ENCODE measurements at places on chromosomes 16 and 17.

- DNase-seq = no peak
These were observed 185.9 kb downstream of the RGS9 start for GRCh38 chr17:65323049-65323448.

DNA sequence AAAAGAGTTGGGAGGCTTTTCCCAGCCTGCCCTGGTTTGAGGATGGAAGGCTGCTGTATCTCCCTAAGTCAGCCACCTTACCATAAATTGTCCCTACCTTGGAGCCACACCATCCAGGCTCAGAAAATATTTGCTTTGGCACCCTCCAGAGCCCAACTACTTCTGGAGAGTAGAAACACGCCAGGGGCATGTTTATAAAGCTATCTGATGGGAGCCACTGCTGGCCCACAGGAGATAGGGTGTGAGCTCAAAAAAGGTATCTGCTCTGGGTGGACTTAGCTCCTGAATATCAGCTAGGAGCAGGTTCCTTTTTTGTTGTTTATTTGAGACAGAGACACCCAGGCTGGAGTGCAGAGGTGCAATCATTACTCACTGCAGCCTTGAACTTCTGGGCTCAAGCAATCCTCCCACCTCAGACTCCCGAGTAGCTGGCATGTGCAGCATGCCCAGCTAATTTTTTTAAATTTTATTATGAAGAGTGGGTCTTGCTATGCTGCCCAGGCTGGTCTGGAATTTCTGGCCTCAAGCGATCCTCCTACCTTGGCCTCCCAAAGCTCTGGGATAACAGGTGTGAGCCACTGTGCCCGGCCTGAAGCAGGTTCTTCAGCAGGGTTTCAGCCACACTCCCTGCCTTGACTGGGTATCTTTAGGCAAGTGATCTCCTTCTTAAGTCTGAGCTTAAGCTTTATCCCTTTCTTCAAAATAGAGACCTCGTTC lies 147.1 kb downstream of the SALL1 start:
- DNase-seq = no peak

GRCh38 chr16:88385831-88386815 lies 3.4 kb downstream of the ZNF469 start:
- DNase-seq = no peak

DNA sequence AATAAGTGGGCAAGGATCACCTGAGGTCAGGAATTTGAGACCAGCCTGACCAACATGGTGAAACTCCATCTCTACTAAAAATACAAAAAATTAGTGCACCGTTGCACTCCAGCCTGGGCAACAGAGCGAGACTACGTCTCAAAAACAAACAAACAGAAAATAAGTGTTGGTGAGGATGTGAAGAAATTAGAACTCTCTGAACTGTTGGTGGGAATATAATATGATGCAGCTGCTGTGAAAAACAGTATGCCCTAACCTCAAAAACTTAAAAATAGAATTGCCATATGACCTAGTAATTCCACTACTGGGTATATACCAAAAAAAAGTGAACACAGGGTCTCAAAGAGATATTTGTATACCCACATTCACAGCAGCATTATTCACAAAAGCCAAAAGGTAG lies 26.1 kb downstream of the GLG1 start:
- DNase-seq = no peak

DNA sequence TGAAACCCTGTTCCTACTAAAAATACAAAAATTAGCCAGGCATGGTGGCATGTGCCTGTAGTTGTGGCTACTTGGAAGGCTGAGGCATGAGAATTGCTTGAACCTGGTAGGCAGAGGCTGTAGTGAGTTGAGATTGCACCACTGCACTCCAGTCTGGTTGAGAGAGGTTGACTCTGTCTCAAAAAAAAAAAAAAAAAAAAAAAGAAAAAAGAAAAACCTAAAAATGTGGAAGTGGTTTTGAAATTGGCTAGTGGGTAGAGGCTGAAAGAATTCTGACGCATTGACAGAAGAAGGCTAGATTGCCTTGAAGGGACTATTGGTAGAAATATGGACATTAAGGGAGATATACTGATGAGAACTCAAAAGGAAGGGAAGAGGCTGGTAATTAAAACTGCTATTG lies 33.6 kb upstream of the CPPED1 start:
- no peak for DNase-seq

DNA sequence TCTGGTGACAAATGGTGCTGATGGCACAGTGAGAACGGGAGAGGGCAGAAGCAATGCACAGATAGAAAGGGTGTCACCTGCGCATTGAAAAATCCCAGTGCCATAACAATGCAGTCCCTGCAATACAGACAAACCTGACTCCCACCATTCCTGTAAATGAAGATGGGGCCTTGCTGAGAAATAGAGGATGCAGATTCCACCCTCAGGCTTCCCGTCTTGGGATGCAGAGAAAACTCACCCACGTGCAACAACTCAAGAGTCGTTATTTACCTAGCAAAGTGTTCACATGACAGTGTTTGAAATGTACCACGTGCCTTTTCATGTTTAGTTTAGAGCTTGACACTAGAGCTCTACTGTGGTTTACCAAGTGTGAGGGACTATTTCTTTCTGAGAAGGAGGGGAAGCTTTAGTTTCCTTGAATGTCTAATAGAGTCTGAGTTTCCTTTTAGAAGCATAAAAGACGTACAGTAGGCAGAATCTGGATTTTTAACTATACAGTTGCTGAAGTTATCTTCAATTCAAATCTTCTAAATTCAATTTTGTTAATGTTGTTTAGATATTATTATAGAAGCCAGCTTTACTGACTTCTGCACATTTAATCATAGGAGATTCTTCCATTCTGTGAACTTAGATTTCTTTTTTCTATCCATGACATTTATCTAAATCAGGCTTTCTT lies 35.6 kb downstream of the WWOX start:
- DNase-seq = no peak

DNA sequence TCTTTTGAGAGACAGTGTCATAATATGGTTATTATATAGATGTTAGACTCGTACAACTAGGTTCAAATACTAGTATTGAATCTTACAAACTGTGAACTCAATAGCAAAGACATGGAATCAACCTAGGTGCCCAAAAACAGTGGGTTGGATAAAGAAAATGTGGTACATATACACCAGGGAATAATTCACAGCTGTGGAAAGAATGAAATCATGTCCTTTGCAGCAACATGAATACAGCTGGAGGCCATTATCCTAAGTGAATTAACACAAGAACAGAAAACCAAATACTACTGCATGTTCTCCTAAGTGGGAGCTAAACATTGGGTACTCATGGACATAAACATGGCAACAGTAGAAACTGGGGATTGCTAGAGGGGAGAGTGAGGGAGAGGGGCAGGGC lies 8.1 kb downstream of the PHKB start:
- no peak for DNase-seq

GRCh38 chr17:7238420-7239090 lies 702 bp downstream of the PHF23 start:
- peak; percentile 40 for DNase-seq

GRCh38 chr17:73971127-73971526 lies 232.4 kb upstream of the RPL38 start:
- DNase-seq = no peak

DNA sequence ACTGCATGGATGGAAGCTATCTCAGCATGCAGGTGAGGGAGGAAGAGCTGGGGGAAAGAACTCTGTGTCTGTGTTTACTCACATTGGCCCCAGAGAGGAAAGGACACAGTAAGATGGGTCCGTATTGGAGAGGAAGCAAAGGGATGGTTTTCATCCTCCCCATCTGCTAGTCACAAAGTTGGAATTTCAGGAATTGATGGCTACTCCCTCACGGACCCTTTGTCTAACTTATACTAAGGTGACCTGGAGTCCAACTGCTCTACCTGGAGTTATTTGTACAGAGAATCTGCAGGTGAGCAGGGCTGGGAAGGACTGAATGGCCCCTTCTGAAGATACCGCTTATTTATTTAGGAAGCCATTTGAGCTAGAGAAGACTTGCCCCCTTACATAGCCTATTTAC lies 55.1 kb downstream of the WNT3 start:
- DNase-seq = no peak

DNA sequence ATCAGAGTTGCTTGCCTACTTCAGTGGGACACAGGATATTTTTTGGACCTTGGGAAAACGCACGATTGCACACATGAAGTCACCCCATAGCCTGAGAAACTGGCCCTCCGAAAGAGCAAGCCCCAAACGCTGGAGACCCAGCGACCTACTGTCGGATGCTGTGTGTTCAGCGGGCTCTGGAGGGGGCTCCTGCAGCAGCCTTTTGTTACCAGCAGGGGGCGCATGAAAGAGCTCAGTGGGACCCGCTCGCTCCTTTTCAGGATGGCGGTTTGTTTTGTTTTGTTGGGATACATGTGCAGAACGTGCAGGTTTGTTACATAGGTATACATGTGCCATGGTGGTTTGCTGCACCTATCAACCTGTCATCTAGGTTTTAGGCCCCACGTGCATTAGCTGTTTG lies 28.4 kb downstream of the MYH3 start:
- DNase-seq = peak; percentile 47

DNA sequence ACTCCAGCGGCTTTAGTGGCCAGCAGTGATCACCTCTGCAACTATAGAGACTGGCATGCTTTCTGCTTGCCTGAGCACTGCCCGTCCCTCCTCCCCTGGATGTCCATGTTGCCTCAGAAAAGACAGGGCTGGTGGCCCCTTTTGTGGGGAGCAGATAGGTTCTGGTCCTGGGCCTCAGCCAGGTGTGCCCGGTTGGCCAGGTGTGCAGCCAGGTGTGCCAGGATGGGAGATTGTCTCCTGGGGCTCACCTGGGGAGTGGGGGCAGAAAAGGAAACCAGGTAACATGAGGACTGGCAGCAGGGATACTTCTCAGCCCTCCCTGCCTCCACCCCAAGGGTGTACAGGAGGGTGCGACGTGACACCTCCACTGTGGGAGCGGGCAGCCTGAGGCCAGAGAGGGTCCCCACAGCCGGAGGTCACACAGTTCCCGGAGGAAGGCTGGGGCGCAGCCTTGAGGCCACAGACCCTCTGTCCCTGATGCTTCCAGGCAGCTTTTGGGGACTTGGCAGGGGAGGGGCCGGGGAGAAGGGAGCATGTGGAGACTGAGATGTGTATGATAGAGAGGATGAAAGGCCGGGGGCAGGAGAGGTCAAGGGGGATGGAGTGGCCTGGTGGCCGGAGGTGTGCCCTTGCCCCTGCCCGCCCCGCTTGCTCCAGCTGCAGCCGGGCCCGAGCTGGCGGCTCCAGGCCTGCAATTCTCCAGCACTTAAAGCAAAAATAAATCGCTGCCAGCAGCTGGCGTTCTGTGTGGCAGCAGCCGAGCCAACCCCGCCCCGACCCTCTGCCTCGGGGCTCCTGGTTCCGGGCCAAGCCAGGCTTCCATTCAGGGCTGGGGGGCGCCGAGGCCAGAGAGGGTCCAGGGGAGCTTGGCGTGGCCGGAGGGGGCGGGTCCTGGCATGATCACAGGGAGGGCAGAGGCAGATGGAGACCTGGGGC lies 6.7 kb downstream of the KCNJ12 start:
- DNase-seq = no peak

GRCh38 chr17:14582996-14583395 lies 282.1 kb downstream of the HS3ST3B1 start:
- no peak for DNase-seq

DNA sequence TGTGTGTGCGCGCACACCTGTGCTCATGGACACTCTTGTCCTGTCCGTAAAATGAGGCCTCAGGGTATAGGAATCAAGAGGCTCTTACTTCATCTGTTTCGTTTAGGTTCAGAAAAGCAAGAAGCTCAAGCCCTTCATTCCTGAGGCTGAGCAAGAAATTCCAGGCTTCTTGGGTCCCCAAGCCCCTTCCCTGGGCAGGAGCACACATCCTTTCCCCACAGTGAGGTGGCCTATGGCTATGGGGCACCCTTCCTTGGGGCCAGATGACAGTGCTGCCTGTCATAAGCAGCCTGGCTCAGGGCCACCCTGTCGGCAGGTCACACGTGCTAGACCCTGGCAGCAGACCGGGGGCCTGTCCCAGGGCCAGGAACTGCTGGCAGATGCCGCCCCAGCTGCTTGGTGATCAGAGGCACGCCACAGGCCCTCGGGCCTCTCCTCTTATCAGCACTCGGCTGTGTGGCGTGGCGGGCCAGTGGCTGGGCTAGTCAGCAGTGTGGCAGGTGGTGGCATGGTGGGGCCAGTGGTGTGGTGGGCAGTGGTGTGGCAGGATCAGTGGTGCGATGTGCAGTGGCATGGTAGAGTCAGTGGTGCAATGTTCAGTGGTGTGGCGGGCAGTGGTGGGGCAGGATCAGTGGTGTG lies 50.2 kb downstream of the NKD1 start:
- DNase-seq = no peak

DNA sequence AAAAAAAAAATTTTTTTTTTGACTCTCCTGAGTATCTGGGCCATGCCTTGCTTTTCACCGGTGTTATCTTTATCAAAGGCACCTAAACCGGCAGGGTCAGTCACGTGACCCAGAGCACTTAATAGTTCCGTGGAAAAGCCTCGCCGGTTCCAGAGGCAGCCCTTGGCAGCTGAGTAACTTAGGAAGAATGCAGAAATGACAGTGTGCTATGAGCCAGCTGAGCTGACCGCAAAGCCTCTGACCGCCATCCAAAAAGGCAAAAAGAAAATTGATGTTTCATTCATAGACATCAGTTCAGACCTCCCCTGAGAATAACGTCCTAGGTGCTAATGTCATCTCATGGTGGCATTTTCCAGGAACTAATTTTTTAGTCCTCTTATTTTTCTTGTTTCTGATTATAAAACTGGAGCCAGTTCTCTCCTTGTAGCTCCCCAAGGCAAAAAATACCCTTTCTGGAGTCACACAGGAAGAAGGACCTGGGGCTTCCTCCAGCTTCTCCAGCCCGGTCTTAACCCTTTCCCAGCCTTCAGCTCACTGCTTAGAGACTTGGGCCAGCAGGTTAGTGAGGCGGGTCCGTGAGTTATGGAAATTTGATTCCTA lies 122.6 kb downstream of the SOCS1 start:
- DNase-seq = no peak

- no peak for DNase-seq
These were observed 35.0 kb downstream of the CRISPLD2 start for GRCh38 chr16:84854759-84855158.

- no peak for DNase-seq
These were observed 1.9 kb downstream of the MED11 start for GRCh38 chr17:4733073-4733531.

All from neural progenitor cell (in vitro differentiated cells).